Stimulated activated CD4-positive, alpha-beta T cell treated with anti-CD3 and anti-CD28 coated beads, TNF-alpha, amount 100 ng/mL, for 4 hours (primary cell): ENCODE measurements at places on chromosomes 6 and 20.

DNA sequence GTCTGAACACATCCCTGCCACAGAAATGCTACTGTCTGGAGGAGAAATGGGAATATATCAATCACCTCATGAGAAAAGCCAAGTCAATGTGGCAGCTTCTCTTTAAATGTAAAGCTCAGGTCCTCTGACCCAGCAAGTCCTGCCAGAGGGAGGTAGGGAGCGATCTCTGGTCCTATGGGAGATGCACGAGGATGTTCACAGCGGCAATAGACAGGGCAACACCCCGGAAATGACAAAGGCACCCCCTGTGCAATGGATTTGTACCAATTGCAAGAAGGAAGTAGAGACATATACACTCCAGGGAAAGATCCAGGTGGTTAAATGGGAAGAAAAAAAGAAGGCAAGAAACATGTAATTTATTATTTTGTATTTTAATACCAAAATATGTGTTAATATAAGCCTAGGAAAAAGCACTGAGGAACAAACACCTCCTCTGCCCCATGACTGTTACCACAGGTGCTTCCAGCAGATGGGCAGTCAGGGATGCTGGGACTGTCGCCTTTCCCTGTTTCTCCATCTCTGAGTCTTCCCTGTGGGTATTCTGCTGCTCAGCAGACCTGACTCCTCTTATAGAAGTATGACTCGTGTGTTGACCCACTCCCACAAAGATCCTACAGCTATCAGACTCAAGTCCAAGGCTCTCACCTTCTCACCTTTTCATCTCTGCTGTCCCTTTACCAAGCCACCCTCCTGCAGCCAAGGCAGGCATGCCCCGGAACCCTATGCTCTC, 20.8 kb downstream of the ATP9A start:
- no peak for DNase-seq

DNA sequence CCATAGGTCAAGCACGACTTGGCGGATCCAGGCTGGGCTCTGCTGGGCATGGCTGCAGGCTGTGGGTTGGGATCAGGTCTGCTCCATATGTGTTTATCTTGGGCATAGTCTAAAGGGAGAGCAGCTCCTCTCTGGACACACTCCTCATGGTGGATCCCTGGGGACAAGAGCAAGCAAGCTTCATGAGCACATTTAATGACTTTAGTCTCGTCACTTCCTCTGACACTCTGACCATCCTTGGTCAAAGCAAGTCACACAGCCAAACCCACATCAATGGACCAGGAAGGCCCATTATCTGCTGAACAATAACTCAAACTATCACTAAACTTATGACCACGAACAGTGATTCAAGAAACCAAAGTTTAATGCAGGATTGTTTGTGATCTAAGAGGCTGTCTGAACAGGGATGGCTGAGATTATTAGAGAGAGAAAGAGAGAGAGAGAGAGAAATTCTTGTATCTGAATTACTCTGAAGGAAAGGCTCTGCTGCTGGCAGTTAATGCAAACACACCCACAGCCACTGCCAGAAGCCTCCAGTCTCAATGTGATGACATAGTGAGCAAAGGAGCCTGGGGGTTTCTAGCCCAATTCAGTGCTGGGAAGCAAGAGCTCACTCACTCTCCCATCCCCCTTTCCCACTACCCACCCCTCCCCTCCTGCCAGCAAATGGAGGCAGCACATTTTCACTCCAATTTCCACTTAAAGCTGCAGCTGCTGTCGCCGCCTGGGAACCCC, 490.2 kb upstream of the SULF2 start:
- no peak for DNase-seq

- no peak for DNase-seq
Observed at GRCh38 chr6:67219346-67219745, 1415.7 kb upstream of the ADGRB3 start.

DNA sequence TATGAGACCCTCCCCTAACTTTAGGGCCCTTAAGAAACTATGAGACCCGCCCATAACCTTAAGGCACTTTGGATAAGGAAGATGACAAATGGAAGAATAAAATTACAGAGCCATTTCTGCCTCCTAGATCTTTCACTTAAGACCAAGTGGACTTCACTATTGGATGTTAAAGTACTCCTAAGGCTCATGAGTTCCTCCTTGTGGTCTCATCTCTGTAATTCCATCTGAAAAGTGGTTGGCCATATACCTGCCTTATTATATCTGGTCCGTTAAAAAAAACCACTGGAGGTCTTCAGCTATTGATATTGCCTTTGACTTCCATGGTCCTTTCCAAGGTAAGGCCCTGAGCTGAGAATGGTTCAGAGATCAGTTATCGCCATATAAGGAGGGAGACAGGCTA, 310.3 kb downstream of the EYA4 start:
- no peak for DNase-seq

DNA sequence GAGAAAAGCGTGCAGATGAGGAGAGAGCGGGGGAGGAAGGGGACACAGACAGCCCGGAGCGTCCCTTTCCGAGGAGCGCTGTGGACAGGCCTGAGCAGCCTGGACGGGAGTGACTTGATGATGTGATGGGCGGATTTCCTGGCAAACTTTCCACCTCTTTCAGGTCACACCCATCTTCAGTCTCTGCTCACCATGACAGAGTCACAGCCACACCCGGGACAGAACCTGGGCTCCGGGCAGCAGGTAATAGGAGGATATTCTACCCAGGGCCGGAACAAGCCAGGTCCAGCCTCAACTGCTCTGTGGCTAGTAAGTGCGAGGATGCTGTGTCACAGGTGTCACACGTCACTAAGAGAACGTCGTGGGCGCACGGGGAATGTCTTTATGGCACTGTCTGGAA, 84.3 kb downstream of the THBS2 start:
- no peak for DNase-seq

- no peak for DNase-seq
Observed at GRCh38 chr6:16494793-16495192, 256.4 kb downstream of the GMPR start.
